NB4 (cell line): ENCODE measurements at places on chromosomes 5 and 9.

DNA sequence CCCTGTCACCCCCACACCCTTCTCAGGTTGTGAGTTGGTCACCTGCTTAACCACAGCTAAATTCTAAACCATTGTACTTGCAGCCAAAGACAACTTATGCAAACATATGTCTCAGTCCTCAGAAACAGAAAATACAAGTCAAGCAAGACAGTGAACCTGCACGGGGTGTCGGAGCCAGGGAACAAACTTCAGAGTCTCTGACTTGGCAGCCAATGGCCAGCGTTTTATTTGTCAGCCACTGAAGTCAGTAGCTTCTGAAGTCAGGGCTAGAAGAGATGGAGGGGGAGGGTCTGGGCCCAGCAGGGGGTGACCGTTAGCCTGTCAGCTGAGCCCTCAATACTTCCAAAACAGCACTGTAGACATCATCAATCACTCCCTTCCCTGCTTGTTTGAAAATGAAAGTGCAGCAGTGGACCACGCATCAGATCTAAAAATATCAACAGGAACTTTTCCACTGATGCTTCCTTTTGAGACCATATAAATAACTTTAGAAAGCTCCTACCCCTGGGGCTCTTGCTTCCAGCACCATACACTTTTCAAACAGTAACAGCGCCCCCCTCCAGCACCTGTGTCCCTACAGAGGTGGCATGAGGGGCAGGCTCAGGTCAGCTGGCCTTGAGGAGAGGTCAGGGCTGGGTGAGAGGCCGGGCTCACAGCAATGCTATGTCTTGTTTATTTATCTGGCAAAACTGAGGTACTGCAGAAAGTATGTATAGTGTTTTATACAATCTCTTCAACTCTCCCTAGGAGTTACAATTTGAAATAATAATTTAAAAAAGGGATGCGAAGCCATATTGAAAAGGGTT, 142.5 kb downstream of the ACER2 start:
- DNase-seq = no peak

DNA sequence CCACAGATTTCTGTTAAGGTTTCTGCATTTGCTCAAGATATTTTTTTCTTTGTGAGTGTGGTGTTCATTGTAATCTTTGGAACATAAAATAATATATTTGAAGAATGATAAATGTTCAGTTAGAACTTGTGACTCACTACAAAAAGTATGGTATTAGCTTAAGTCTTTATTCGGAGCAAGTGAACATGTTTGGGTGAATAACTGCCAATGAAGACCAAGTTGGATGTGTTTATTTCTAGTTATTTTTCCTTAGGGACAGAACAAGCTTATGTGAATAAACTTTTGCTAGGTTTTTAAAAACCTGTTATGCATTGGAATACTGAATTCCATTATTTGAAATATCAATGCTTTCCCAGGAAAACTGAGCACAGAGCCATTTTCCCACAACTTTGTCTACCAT, 418.6 kb downstream of the SLCO4C1 start:
- no peak for DNase-seq

- peak; percentile 51 for DNase-seq
These were observed 26.7 kb upstream of the RICTOR start for GRCh38 chr5:39100851-39101396.

- DNase-seq = no peak
These were observed 39.1 kb downstream of the NIPBL start for GRCh38 chr5:36915653-36916052.

- no peak for DNase-seq
These were observed 29.3 kb upstream of the WWC1 start for GRCh38 chr5:168262042-168262743.

DNA sequence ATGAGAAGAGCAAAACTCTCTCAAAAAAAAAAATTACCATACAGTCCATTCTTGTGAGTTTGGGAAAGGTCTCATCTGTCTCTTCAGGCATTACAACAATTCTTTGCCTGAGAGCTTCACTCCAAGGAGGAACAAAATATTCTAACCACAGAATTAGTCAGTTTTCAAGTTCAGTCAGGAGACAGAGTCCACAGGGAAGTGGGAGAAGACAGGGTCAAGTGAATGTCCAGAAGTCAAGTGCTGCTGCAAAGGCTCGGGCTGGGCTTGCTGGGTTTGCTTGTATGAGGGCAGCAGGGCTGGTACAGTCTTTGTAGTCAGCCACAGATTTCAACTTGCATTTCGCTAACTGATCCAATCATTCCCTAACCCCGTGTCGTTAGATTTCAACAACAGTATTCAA, 17.6 kb upstream of the HEXB start:
- DNase-seq = no peak

DNA sequence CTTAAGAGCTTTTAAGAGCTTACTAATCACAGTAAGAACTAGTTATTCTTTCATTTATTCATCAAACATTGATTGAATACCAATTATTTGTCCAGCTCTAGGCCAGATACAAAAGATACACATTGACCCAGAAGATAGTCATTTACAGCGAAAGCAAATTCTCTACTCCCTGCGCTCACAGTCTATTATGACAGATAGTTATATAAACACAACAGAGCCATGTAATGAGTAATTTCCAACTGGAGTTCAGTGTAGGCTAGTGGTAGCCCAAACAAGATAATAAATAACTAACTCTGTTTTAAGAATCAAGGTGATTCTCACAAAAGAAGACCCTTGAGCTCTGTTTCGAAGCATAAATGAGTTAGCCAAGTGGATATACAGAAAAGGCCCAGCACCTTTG, 397.8 kb upstream of the TLE4 start:
- no peak for DNase-seq

GRCh38 chr9:129038109-129038852, 1.9 kb downstream of the MIGA2 start:
- DNase-seq = no peak

DNA sequence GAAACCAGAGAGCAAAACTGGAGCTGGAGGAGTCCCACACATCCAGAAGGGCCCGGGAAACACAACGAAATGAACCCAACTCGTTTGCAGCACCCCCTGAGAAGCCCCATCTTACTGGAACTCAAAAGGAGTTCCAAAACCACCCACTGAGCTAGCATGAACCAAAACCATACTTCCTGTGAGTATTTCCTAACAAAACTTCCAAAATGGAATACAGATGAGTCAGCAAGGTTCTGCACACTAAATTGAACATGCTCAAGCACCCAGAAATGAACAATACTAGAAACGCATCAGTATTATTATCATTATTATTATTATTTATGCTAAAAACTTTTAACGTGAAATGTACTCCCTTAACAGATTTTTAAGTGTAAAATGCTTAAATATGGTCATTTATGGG, 8.0 kb upstream of the SPOCK1 start:
- no peak for DNase-seq
